ENCODE measurements at places on chromosomes 4 and X.
A peak's percentile ranks its signal among the peaks of the same experiment; 100 is the strongest.

- DNase-seq = no peak
These were observed 90.7 kb downstream of the NSUN7 start for GRCh38 chr4:40840255-40840984.

- DNase-seq = no peak
These were observed 15.5 kb upstream of the ADD1 start for GRCh38 chr4:2827874-2828751.

- no peak for DNase-seq
These were observed 576.5 kb downstream of the MID1IP1 start for GRCh38 chrX:39377773-39378172.

GRCh38 chr4:183610613-183611012 is 48.4 kb downstream of the RWDD4 start:
- DNase-seq = peak; percentile 30

GRCh38 chrX:68059469-68059868 is 373.8 kb downstream of the OPHN1 start:
- DNase-seq = peak; percentile 12

DNA sequence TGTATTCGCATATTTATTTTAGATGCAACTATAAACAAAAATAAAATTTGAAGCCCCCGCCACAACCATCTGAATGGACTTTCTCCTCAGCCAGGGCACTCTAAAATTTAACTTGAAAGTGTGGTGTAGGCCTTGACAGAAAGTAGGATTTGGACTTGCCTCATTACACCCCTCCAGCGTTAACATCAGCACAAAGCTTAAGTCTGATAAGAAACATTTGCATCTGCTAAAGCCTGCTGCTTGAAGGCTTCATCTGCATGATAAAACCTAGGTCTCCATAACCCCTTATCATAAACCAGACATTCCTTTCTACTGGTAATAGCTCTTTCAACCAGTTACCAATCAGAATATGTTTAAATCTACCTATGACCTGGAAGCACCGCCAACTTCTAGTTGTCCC is 1046.5 kb downstream of the FAT4 start:
- DNase-seq = no peak

GRCh38 chrX:134007716-134008115 is 22.3 kb upstream of the GPC3 start:
- DNase-seq = no peak

DNA sequence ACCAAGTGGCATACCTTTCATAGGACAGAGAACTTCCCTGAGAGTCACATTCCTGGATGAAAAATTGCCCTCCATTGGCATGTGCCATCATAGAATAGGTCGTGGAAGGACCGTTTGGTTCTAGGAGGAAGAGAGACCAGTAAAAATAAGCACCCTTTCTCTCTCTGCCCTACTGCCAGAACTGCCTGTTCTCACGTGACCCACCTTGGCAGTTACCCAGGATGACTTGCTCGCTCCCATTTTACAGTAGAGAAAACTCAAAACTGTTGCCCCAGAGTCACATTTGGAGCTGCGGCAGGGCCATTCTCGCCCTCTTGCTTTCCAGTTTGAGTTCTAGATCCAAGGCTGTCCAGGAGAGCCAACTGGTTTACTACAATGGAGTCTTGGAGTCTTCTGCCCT is 1.1 kb upstream of the NLGN3 start:
- DNase-seq = no peak

DNA sequence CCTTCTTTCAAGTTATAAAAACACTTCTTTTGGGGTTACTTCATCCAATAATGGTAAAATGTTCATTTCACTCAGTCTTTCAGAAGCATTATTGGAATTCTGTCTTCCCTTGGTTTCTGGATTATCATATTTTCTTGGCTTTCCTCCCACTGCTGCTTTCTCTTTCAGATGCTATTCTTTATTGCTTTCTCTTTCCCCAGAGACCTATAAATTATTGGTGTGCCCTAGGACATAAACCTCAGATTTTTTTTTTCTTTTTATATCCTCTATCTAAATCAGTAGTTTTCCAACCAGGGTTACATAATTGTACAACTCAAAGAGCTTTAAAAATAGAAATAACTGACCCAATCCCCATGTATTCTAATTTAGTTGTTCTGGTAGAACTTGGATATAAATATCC is 1005.5 kb downstream of the ARAP2 start:
- no peak for DNase-seq

DNA sequence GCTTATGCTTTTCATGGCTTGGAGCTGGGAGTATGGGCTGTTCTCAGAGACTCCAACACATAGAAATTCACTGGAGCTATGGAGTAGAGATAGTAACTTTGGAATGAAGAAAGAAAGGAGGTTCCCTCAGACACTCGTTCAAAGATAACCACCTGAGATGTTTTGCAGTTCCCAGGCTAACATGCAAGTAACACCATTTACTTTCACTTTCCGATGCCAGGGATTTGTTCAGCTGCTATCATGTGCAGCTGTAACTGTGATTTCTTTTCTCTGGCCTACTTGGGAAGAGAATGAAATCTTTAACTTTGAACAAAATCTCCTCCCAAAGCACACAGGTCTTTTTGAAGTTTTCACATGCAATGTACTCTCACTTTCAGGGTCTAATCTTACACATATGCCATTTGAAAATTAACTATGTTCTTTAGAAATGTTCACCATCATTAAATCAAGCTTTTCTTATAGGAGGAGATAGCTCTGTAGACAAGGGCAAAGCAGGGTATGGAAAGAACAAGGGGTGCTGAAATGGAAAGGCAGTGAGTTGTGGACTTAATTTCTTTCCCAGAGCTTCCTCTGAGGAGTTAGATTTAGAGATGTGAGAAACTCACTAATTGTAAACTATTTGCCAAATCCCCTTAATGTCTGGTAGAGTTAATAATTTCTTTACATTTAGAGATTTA is 514.3 kb downstream of the PDHA2 start:
- no peak for DNase-seq

- no peak for DNase-seq
These were observed 70.5 kb downstream of the CPE start for GRCh38 chr4:165449333-165449732.

GRCh38 chrX:129785160-129785947 is 5.6 kb downstream of the SASH3 start:
- no peak for DNase-seq

- no peak for DNase-seq
These were observed 38.7 kb downstream of the ANXA5 start for GRCh38 chr4:121658125-121658524.

DNA sequence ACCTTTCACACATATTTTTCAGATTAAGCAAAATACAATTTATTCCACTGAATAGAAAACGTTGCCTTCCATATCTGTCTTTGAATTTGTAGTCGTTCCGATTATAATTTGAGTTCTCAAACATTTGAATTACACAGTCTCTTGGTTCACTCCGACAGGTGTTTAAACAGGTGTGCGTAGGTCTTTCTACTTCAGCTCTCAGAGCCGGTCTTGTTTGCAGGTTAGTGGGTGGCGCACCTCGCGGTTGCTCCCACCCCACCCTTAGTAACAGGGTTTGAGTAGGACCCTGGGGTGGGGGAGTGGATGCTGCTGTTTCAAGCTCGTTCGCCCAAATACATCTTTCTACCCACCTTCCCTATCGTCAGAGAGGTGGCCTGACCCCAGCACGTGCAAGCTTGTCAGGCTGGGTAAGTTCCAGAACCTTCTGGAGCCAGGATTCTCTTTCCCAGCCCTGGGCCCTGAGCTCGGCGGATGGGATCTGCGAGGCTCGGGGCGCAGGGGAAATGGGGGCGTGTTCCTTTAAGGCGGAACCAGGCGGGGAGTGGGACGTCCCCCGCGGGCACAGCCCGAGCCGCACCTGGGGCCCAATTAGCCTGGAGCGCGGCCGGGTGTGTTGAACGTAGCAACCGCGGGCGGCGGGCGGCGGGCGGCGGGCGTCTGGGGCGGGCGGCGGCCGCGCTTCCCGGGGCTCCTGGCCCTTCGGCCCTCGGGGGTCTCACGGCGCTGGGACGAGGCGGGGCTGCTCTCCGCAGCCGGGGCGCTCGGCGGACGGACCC is at the start of gene FAM149A:
Gene FAM149A (plus strand): TSS at position 591 of the 776 bp plus-strand sequence.
- DNase-seq = peak; percentile 6

- DNase-seq = no peak
These were observed 62.7 kb downstream of the BMP15 start for GRCh38 chrX:50973199-50973598.

GRCh38 chrX:84320614-84321013 is 132.6 kb upstream of the RPS6KA6 start:
- peak; percentile 25 for DNase-seq

GRCh38 chr4:183014361-183015084 is 84.5 kb upstream of the WWC2 start:
- no peak for DNase-seq

DNA sequence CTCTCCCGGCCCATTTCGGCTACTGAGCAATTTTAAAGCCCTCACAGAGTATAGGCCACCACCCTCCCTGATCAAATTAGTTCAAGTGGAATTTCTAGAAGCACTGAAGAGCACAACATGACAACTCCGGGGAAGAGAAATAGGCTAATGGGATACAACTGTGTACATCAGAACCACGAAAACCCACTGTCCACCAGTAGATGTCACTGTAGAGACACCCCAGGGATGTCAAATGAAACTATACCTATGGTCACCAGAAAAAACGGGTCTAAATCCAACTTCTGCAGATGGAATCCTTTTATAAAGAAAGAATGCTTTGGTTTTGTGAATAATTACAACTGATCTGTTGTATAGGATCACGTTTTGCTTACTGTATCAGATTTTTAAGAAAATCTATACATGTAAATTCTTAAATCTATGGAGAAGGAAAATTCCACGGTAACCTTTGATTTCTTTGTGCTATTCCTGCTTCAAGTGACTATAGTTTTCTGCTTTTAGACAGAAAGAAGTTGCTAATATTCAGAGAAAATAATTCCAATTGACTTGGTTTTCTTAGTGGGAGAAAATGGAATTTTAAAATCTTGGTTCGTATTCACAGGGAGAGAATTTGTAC is 29.5 kb upstream of the MAP3K15 start:
- peak; percentile 48 for DNase-seq

DNA sequence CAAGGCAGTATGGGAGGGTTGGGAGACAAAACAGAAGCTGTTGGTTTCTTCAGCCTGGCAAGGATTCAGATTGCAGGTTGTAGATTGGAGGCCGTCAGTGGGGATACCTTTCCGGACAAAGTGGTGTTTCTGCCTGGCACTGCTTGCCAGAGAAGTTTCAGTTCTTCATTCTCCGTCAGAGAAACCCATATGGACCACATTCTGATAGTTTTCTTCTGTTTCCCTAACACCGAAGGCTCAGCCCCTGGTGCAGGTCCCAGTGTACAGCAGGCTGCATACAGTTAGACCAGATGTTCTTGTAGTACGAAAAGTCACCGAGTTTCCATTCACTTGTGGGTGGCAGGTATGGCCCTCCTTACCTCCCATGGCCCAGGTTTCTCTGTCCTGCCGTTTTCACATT is 107.3 kb downstream of the PTTG2 start:
- DNase-seq = no peak

- DNase-seq = peak; percentile 46
These were observed 215.5 kb upstream of the UGT8 start for GRCh38 chr4:114383067-114383466.

- DNase-seq = no peak
These were observed 35.7 kb downstream of the APOO start for GRCh38 chrX:23871905-23872546.

DNA sequence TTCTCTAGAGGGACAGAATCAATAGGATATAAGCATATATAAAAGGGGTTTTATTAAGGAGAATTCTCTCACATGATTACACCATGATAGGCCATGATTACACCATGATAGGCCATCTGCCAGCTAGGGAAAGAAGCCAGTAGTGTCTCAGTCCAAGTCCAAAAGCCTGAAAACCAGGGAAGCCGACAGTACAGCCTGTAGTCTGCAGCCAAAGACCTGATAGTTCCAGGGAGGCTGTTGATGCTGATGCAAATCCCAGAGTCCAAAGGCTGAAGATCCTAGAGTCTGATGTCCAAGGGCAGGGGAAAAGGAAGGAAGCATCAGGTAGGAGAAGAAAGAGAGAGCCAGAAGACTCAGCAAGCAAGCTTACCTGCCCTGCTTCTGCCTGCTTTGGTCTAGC is 411.3 kb upstream of the EMCN start:
- DNase-seq = no peak

Data from fibroblast of skin of right biceps (primary cell).